Heart left ventricle (tissue), 16 donors: ENCODE measurements at places on chromosomes 2 and 18. TPM values are rescaled to one million over a fixed set of nuclear protein-coding genes. Genes with fewer than 3 reads are reported as not detected.

The ASB18 gene
- total RNA-seq, result 18.6 TPM

DNA sequence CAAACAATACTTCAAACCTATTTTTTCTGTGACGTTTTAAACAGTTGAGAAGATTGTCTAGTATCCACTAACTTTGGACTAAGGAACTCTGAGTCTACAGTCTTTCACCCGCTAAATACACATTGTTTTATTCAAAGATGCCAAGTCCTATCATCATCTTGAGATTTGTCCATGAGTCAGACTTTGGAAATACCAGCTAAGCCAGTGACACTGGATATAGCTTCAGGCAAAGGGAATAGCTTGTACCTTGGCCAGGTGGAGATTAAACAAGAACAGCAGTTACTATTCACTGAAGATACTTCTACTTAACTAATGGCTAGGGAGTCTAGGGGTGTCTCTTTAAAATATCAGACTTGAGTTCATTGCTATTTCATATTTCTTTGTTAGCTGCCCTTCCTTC is 137.5 kb downstream of the COMMD1 start:
- no peaks in the 10 kb centered on the region for H3K4me1 ChIP-seq
- H3K27ac ChIP-seq, result no peak overlapping the region
- no peak for DNase-seq
- no peak overlapping the region for H3K4me3 ChIP-seq
- H3K27me3 ChIP-seq, result no peaks in the 10 kb centered on the region

The IL37 gene
- not detected for total RNA-seq

DNA sequence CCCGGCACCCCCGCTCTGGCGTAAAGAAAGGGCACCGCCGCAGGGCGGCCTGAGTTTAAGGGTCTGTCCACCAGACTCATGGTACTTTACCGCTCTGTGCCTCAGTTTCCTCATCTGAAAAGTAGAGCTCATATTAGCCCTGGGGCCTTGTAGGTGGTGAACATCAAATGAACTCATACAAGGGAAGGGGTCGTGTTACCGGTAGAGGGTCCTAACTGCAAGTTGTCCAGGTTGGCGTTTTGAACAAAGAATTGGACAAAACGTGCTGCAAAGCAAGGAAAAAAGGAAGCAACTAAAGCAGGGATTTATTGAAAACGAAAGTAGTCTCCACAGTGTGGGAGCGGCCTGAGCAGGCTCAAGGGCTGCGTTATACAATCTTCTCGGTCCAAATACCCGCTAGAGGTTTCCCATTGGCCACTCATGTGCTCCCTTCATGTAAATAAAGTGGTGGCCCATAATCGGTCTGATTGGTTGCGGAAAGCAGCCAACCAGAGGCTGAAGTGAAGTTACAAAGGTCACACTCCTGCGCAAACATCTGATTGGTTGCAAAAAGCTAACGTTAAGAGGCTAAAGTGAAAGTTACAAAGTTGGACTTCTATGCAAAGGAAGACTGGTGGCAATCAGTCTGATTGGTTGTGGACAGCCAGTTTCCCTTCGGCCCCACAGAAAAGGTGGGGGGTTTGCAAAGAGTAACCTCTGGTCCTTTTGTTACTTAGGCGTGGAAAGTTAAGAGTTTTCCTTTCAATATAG is 80.7 kb upstream of the LDLRAD4 start:
- peaks cover 5% of the 10 kb centered on the region for H3K27me3 ChIP-seq
- peak overlapping the region; percentile 71 for H3K4me3 ChIP-seq
- H3K4me1 ChIP-seq, result peaks cover 15% of the 10 kb centered on the region
- H3K27ac ChIP-seq, result peak overlapping the region; percentile 33

DNA sequence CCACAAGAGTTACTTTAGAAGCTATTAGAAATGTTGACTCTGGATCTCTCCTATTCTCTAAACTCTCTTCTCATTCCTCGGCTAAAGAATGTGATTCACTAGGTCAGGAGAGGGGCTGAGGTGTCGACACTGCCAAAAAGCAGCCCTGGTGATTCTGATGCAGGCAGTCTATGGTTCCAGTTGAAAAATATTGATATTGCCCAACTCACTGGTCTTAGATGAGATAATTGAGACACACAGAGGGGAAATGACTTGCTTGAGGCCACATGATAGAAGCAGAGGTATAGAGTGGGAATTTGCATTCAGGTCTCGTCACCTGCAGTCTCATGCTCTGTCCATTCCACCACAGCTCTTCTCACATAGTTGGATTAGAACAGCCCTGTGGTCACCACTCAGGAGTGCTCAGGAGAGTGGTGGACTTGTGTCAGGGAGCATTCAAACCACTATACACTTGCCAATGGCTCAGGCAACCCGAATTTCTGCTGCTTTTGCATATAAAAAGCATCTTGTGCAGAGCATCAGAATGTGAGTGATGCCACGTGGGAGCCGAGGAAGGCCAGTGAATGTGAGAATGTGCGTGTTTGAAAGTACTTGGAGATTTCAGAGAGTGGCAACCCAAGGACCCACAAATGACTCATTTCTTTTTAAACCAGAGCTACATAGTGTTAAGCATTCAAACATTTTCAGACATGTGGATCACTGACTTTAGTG is 65.1 kb upstream of the CTLA4 start:
- no peaks in the 10 kb centered on the region for H3K4me1 ChIP-seq
- H3K4me3 ChIP-seq, result no peak overlapping the region
- no peaks in the 10 kb centered on the region for H3K36me3 ChIP-seq
- no peak overlapping the region for H3K27ac ChIP-seq
- no peak for DNase-seq

- no peak overlapping the region for H3K27ac ChIP-seq
- peaks cover 99% of the 10 kb centered on the region for H3K27me3 ChIP-seq
- peaks cover 17% of the 10 kb centered on the region for H3K4me1 ChIP-seq
- no peak overlapping the region for H3K4me3 ChIP-seq
These were observed 7.2 kb upstream of the SIX3 start for GRCh38 chr2:44934038-44934982.

GRCh38 chr18:9890196-9890595 is 4.4 kb downstream of the TXNDC2 start:
- no peaks in the 10 kb centered on the region for H3K36me3 ChIP-seq
- no peaks in the 10 kb centered on the region for H3K27me3 ChIP-seq
- no peak overlapping the region for H3K27ac ChIP-seq
- DNase-seq, result no peak
- no peaks in the 10 kb centered on the region for H3K4me1 ChIP-seq

- no peaks in the 10 kb centered on the region for H3K27me3 ChIP-seq
- H3K4me3 ChIP-seq, result no peak overlapping the region
- no peak for DNase-seq
- no peaks in the 10 kb centered on the region for H3K36me3 ChIP-seq
- H3K4me1 ChIP-seq, result no peaks in the 10 kb centered on the region
These were observed 66.0 kb downstream of the MYO1B start for GRCh38 chr2:191311156-191311555.

GRCh38 chr2:170550501-170550900 is 164.6 kb upstream of the SP5 start:
- H3K4me3 ChIP-seq, result no peak overlapping the region
- H3K4me1 ChIP-seq, result peaks cover 4% of the 10 kb centered on the region
- no peak for DNase-seq
- no peaks in the 10 kb centered on the region for H3K27me3 ChIP-seq
- H3K27ac ChIP-seq, result no peak overlapping the region

GRCh38 chr2:58047373-58047935 is 848 bp downstream of the VRK2 start:
- no peaks in the 10 kb centered on the region for H3K27me3 ChIP-seq
- H3K36me3 ChIP-seq, result peaks cover 14% of the 10 kb centered on the region
- H3K4me1 ChIP-seq, result peaks cover 5% of the 10 kb centered on the region
- peak overlapping the region; percentile 72 for H3K4me3 ChIP-seq
